ENCODE measurements at places on chromosomes 7 and 10.
A peak's percentile ranks its signal among the peaks of the same experiment; 100 is the strongest.

GRCh38 chr7:34430456-34430855 lies 227.6 kb upstream of the NPSR1 start:
- peak; percentile 64 for DNase-seq

- no peak for DNase-seq
Observed at GRCh38 chr7:82750007-82750406, 306.4 kb upstream of the CACNA2D1 start.

DNA sequence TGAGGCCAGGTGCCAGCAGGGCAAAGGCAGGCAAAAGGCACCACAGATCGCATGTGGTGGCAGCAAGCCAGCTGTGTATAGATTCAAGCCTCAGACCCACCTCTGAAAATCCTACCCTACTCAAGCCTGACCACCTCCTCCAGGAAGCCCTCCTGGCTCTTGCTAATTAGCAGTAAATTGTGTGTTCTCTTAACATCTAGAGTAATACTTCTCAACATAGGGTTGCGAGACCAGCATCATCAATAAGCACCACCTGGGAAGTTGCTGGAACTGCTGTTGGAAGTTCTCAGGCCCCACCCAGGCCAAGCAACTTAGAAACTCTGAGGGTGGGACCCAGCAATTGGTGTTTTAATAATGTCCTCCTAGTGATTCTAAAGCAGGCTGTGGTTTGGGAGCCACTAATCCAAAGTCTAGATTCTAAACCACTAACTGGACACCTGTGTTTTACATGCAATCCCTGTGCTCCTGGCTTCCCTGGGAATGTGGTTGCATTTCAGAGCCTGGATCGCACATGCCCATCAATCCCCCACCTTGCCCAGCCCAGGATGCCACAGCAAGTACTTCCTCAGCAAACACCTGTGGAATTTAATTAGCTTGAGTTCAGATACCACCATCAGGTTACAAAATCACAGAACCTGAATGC lies 46.2 kb downstream of the KCNMA1 start:
- no peak for DNase-seq

DNA sequence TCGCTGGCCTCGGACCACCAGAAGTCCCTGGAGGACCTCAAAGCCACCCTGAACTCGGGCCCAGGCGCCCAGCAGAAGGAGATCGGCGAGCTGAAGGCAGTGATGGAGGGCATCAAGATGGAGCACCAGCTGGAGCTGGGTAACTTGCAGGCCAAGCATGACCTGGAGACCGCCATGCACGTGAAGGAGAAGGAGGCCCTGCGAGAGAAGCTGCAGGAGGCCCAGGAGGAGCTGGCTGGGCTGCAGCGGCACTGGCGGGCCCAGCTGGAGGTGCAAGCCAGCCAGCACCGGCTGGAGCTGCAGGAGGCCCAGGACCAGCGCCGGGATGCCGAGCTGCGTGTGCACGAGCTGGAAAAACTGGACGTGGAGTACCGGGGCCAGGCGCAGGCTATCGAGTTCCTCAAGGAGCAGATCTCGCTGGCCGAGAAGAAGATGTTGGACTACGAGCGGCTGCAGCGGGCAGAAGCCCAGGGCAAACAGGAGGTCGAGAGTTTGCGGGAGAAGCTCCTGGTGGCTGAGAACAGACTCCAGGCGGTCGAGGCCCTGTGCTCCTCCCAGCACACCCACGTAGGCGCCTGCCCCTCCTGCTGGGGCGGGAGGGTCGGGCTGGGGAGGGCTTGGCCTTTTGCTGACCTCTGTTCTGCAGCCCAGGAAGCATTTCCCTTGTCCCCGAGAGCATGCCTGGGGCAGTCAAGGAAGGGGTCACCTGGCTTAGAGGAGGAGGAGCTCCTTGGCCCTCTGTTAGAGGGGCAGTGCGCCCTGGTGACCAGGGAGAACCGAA lies 77.3 kb upstream of the GTF2IRD1 start:
- no peak for DNase-seq

DNA sequence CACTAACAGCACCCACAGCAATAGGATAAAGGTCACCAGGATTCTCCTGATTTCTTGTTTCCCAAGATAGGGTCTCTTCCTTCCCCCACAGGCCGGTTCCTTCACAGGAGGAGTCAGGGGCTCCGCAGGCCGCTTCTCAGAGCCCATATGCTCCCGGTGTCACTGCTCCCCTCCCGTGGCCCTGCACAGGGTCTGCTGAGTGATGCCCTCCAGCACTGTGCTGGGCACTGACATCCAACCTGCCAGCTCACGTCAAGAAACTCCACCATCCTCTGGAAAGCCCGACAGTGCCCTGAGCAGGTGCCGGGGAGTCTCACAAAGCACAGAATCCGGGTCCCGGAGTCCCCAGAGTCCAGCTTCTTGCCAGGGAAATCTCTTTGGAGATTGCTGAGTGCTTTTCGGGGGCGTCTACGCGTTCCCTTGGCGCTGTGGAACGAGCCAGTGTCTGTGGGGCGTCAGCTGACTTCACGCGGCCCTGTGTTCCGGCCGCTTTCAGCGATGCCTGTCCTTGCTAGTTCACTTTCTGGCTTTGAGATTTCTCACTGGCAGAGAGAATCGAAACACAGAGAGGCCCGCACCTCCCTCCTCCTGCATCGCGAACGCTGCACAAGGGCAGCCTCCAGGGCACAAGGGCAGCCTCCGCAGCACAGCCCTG lies 567.5 kb downstream of the DNAJB6 start:
- no peak for DNase-seq

- DNase-seq: no peak
Observed at GRCh38 chr10:82572744-82573143, 697.8 kb downstream of the NRG3 start.

DNA sequence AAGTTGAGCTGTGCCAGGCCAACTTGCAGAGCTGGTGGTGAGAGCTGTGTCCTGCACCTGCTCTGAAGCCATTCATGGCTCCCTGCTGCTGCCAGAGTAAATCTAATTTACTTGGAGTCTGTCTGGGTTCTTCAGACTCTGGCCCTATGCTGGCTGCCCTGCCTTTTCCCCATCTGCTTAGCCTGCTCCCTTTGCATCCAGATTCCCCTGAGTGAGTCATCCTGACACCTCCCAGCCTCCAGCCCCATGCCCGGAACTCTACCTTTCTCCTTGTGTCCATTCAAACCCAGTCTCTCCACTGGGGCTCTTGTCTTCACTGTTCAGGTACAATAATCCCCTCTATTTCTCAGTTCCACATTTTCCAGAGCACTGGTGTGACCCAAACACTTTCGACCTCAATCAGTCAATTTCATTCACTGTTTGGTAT lies 434.4 kb upstream of the ZMIZ1 start:
- DNase-seq: no peak

DNA sequence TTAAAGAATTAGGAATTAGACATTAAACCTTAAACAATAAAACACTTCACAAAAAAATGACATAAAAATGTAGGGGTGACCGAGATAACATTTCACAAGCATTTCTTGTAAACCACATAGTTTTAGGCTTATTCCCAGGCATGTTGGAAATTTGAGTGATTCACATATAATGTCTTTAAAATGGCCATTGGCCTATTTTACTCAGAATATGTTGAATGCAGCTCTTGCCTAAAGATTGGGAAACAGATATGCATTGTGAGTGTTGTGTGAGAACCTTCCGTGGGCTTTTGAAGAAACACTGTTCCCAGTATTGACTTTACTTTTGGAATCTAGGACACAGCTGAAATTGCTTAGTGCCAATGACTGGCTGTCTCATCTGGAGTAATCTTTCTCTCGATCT lies 79.6 kb downstream of the ARL5B start:
- DNase-seq: no peak

- DNase-seq: no peak
Observed at GRCh38 chr7:68250143-68250542, 1253.5 kb downstream of the TYW1 start.

DNA sequence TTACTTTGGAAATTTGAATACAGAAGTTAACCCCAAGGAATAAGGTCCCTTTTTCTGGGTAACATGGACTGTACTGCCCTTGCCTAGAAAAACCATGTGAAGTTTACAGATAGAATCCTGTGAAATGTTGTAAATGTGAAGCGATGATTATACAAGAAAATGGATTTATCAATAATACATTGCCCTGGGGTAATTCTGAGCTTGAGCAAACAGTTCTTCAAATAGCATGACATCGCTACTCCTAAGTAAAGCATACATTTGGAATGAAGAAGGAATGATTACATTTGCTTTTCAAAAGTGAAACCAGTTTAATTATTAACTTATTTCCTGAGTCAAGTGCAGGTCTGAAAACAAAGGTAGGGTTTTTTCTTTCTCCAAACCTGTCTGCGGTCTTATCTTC lies 43.3 kb upstream of the FZD8 start:
- DNase-seq: no peak

DNA sequence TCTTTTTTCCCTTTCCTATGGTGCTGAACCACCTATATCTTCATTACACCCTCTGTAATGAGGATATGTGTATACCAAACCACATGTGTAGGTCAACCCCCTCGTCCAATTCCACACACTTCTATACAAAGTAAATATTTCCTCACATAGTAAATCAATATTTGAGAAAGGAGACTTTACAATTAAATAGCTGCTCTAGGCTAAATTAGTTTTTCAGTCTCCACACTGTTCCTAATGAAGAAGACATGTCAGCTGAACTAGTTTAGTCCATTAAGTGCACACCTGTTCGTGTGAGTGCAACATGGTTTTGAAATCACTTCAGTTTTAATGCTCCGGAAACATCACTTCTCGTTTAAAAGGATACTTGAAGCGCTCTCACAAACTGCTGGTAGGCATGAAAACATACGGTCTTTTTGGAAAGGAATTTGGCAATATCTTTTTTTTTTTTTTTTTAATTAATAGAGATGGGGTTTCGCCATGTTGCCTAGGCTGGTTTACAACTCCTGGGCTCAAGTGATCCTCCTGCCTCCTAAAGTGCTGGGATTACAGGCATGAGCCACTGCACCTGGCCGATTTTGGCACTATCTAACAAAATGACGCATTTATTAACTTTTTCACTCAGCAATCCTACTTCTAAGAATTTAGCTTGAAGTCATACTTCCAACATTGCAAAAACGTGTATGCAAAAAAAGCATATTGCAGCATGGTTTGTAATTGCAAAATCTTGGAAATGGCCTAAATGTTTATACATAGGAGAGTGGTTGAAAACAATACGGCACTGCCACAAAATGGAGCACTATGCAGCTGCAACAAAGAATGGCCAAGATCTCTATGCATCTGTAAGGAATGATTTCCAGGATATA lies 2.1 kb upstream of the XRCC2 start:
- no peak for DNase-seq

- peak; percentile 11 for DNase-seq
Observed at GRCh38 chr10:92972066-92972870, 88.3 kb upstream of the CYP26C1 start.

DNA sequence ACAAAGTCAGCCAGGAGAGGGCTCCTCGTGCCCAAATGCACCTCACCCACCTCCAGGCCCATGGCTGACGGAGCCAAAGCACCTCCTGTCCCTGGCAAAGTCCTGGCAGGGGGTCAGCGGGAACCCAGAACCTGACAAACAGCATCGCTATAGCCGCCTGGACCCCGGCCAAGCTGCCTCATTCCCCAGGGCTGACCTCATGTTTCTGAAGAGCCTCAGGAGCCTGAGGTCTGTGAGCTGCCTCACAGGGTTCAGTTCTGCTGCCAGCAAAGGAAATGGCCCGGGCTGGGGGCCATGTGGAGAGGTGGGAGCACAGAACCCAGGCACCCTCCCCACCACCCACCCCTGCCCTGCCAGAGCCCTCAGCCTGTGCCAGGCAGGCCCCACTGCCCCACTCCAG lies 4.2 kb upstream of the NANOS1 start:
- DNase-seq: peak; percentile 67

GRCh38 chr10:124221356-124222317 lies 128.2 kb upstream of the CHST15 start:
- DNase-seq: peak; percentile 33

DNA sequence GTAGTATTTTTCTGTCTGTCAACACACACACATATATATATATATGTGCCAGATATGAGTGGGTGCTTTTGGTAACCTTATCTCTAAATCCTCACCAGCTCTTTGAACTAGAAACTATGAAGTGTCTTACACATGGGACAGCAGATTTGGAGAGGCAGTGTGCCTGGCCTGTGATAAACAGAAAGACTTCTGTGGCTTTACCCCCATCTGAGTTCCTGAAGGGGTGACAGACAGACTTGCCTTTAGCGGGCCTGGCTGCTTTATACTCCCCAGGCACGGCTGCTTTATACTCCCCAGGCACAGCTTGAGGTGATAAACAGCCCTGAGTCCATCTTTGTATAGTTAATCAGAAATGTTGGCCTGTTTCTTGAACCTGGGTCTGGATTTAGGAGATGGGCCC lies 5.6 kb downstream of the BAG3 start:
- DNase-seq: no peak

GRCh38 chr7:91089382-91089963 lies 174.8 kb upstream of the FZD1 start:
- DNase-seq: peak; percentile 15

- peak; percentile 49 for DNase-seq
Observed at GRCh38 chr7:50783801-50784507, 1.3 kb upstream of the GRB10 start.

GRCh38 chr10:76769582-76769981 lies 868.0 kb downstream of the KCNMA1 start:
- no peak for DNase-seq

DNA sequence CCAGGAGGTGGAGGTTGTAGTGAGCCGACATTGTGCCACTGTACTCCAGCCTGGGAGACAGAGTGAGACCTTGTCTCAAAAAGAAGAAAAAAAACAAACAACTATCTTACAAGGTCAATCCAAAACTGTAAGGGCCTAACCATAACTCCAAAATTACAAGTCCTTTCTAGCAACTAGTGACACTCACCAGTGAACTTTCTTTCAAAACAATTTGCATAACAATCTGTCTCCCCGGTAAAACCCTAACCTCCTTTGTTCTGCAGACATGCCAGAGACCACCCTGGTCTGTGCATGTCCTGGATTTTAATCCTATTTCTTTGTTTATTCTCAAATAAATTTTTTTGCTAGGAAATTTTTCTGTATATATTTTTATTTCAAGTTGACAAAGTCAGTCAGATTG lies 68.1 kb downstream of the EXOC6 start:
- no peak for DNase-seq

- DNase-seq: peak; percentile 18
Observed at GRCh38 chr7:18429547-18429946, 66.0 kb upstream of the HDAC9 start.

- peak; percentile 38 for DNase-seq
Observed at GRCh38 chr7:130286881-130287280, 6.1 kb upstream of the CPA4 start.

GRCh38 chr7:83119494-83119893 lies 43.2 kb downstream of the PCLO start:
- no peak for DNase-seq
